Stimulated activated CD4-positive, alpha-beta T cell treated with anti-CD3 and anti-CD28 coated beads, Interleukin-12 subunit alpha, Interleukin-12 subunit beta, amount 100 ng/mL, for 24 hours (primary cell): ENCODE measurements at places on chromosomes 2 and 18.

- no peak for DNase-seq
These were observed 46.6 kb downstream of the KCMF1 start for GRCh38 chr2:85017411-85018048.

DNA sequence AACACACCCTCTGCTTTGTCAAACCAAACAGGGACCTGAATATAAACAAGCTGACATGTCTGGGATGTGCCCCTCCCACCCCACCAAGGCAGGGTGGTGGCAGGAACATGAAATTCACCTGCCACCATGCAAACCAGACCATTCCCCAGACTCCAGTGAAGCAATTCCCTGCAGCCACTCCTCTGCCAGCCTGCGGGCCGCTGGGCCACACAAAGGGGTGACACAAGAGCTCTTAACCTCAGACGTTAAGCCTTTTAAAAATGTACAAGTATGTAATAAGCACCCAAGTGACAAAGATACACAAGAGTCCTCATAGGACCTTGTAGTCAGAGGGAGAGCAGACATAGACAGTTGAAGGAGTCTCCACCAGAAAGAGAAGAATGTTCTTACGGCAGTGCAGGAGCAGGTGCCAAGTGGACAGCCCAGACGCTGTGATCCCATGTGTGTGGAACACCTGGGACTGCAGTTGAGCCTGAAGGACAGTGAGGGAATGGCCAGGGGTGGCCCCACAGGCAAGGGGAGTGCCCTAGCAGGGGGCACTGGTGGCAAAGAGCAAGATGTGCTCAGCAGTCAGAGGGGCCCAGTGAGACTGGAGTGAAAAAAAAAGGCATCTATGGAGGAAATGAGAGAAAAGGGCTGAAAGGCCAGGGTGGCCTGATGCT lies 36.9 kb downstream of the CRACDL start:
- no peak for DNase-seq

GRCh38 chr2:7037340-7038333 lies 120.4 kb downstream of the RNF144A start:
- peak; percentile 42 for DNase-seq

GRCh38 chr2:429142-429541 lies 141.3 kb upstream of the ALKAL2 start:
- no peak for DNase-seq

DNA sequence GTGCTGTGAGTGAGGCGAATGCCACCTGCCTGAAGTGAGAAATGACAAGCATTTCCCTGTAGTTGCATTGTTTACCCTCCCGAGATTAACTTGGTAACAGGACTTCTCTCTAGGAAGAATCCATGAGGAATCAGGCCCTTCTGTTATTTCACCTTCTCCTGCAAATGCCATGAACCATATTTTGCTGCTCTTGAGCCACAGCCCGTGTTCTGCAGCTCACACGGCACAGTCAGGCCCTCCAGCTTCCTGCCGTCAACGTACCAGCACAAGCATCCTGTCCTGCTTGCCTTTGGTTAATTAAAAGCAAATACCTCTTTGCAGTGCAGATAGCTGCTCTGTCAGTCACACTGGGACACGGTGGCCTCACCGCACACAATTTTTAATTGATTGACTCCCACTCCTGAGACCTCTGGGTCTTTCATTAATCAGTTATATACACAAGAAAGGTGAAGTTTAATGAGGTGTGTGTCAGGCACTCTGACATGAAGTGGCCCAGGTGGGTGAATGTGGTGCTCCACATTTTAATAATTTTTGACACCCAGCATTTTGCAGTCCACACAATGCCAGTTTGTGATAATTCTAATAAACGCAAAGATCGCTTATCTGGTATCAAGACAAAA lies 95.3 kb upstream of the ASB18 start:
- no peak for DNase-seq

GRCh38 chr18:47501946-47502345 lies 250.5 kb upstream of the SKOR2 start:
- no peak for DNase-seq

- no peak for DNase-seq
These were observed 865.0 kb upstream of the CDH2 start for GRCh38 chr18:29041976-29042375.

GRCh38 chr2:215059724-215060123 lies 78.7 kb downstream of the ABCA12 start:
- no peak for DNase-seq

DNA sequence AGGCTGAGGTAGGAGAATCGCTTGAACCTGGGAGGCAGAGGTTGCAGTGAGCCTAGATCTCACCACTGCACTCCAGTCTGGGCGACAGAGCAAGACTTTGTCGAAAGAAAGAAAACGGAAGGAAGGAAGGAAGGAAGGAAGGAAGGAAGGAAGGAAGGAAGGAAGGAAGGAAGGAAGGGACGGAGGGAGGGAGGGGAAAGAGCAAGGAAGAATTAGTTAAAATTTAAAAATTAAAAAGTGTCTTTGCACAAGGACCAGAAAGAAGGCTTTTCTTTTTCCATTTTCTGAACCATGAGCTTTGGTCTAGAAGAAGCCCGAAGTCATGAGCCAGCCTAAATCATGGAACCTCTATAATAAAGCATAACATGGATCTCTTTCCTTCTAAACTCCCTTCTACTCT lies 138.2 kb upstream of the DNAJC10 start:
- no peak for DNase-seq

GRCh38 chr2:102245266-102246151 lies 58.7 kb downstream of the IL1RL2 start:
- no peak for DNase-seq

DNA sequence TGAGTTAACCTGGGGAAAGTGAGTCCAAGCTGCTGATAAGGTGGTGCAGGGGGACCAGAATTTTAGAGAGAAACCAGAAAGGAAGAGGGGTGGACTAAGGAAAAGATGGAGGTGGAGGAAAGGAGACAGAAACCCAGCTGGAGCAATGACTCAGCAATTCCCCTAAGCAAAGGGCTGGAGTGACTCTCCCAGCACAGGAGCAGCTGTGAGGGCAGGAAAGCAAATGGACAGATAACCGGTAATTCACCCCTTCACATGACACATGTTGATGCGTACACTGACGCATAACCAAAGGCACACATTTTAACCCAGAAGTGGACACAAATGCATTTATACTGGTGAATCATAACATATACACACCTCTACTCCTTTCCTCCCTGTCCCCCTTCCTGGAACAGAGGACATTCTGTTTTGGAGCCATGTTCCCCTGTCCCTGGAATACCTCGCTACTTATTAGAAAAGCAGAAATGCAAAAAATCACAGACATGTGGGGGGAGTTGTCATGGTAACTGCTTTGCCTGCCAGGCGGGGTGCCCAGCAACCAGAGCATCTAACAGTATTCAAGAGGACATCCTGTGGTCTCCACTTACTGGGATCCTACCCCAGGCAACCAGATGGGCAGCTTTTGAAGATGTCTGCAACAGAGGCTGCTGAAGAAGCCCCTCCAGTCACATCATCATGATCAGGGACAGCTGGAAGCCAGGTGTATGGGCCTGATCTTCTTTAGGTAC lies 4.7 kb downstream of the CDK5R2 start:
- no peak for DNase-seq

DNA sequence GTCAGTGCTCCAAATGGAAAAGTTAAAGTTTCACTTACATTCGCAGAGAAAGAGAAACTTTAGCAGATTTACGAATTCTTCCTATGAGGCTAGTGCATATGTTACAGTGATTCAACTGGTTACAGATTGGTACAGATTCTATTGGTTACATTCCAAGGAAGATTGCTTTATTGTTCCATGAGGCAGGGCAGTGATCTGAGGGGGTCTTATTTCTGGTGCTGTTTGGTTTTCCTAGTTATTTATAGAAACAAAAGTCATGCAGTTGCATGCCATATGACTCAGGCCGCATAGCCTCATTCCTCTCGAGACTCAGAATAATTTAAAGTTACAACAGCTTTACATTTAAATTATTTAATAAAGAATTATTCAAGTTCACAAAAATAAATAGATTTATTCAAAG lies 385.4 kb upstream of the SYT4 start:
- DNase-seq, result no peak
